ENCODE measurements at places on chromosomes 11 and 22. TPM values are rescaled to one million over a fixed set of nuclear protein-coding genes. Genes with fewer than 3 reads are reported as not detected.

- no peak for DNase-seq
Observed at GRCh38 chr11:84260862-84261261, 974.7 kb upstream of the CCDC90B start.

CNGA4 gene
- 1.2 TPM for polyA plus RNA-seq

DNA sequence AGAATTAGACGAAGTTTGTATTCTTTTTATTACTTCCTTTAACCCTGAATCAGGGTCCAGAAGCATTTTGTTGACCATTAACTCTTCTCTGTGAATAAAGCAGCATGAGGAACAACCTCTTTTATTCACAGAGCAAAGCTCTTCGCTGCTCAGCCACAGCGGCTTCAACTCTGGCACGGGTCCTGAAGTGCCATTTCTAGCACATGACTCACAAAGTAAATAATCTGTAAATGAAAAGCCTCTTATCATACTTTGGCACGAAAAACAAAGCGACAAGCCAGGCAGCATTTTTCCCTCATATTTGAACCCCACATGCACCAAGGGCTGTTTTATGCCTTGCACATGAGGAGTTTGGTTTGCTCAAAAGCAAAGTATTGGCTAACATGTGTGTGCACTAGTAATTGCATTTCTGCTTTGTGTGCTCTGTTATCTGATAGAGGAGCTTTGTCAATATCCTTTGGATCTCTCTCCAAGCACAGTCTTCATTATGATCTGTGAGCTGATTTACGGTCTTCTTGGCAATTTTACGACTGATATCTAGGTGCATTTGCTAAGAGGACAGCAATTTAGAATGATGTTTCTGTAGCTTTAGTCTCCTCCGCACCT lies 33.0 kb upstream of the APOBEC3A start:
- DNase-seq, result peak; percentile 96

CYTH4 gene
- polyA plus RNA-seq, result 6.0 TPM

- no peak for DNase-seq
Observed at GRCh38 chr11:86775361-86775760, 25.0 kb upstream of the PRSS23 start.

DNA sequence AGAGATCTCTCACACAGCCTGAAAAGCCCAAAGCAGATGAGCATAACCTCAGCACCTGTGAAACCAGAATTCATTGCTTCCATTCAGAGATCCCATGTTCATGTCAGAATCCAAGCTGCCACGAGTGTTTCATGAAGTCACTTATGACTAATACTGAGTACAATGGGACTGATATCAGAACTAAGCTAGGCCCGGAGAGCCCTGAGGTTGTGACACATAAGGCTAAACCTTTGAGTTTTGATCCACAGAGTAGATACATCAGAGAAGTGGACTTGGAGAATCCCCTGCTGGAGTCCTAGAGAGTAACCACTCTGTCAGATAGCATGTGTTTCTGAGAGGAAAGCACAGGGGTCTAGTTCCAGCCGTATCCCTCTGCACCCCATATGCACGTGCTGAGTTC lies 890 bp upstream of the GLYATL1 start:
- no peak for DNase-seq

GRCh38 chr11:120334894-120335462 lies 1.2 kb upstream of the ARHGEF12 start:
- peak; percentile 90 for DNase-seq

GRCh38 chr11:65911682-65912568 lies 6.9 kb downstream of the C11orf68 start:
- DNase-seq, result peak; percentile 79

DNA sequence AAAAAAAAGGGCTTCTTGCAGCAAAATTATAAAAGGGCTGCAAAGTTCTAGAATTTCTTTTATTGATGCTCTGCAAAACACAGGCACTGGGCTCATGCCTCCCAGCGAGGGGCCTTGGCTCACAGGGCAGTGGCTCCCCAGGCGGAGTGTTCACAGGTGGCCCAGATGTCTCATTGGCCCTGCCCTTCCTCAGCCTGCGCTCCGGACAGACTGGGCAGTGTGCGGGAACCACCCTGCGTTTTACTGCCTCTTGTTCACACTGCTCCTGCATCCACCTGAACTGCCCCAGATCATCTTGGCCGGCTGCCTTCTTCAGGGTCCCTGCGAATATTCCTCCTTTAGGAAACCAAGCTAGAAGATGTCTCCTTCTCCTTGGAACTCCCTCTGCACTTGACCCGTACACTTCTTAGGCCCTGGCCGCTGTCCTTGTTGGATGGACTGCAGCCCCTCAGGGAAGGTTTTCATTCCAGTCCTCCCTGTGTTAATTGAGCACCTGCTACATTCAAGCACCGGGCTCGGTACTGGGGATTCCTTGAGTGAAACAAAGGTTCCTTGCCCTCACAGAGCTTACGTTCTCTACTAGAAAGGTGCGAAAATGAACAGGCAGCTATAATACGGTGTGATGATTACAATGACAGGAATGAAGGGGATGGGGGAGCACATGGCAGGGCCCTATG lies 4.5 kb downstream of the TUBA8 start:
- DNase-seq, result no peak

RBMXL2 gene
- polyA plus RNA-seq, result 0.06 TPM

DNA sequence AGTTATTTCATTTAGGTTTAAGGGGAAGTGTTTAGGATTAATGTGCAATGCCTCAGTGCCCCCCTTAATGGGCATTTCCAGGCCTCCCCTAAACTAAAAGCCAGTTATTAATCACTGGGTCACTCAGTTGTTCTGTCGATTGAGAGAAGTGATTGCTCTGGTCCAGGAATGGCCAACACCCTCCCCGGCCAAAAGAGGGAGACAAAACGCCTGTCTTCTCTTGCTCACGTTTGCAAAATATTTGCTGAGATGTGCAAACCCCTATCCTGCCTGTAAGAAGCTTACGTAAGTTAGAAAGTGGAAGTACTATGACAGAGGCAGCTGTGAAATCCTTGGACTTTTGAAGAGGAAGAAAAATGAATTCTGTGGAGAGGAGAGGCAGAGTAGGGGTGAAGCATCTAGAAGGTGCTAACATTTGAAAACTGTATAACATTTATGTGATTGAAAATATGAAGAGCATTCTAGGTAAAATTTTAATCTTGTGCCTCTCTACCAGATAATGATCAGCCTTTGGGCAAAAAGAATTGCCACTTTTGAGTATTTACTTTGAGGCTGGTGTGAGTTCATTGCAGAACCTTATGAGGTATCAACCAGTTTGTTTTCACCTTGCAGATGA lies 37.7 kb downstream of the NTM start:
- DNase-seq, result no peak

DNA sequence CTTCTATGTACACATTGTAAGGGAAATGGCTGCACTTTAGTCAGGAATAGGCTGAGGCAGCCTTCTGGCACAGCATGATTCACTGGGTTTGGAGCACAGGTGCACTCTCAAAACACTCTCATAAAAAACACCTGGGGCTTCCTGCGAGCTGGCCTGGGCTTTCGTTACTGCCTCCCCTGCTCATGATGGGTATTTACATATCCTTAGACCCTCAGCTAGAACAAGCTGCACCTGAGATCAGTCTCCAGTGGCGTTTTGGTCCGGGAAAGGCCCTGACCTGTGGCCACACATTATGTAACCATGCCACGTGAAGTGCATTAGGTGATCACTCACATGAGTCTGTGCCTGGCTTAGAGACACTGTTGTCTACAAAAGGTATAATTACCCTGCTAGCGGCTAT lies 321.7 kb downstream of the TMEM135 start:
- DNase-seq, result no peak

OR52A5 gene
- polyA plus RNA-seq, result not detected

- DNase-seq, result no peak
Observed at GRCh38 chr11:57356268-57356667, 18.1 kb downstream of the P2RX3 start.

Measured in right lung (tissue), 10 donors.